ENCODE measurements at places on chromosomes 6 and 20.

- H3K27me3 ChIP-seq = peaks cover 11% of the 10 kb centered on the region
- peak; percentile 65 for DNase-seq
- H3K4me3 ChIP-seq = peak overlapping the region; percentile 80
- peaks cover 26% of the 10 kb centered on the region for H3K4me1 ChIP-seq
- H3K36me3 ChIP-seq = no peaks in the 10 kb centered on the region
- peak overlapping the region; percentile 78 for H3K27ac ChIP-seq
Observed at GRCh38 chr6:169725125-169726048, 1.1 kb upstream of the PHF10 start.

- no peaks in the 10 kb centered on the region for H3K27me3 ChIP-seq
- no peak for DNase-seq
- H3K4me1 ChIP-seq = peaks cover 18% of the 10 kb centered on the region
- no peak overlapping the region for H3K27ac ChIP-seq
- H3K4me3 ChIP-seq = no peak overlapping the region
Observed at GRCh38 chr6:96227135-96227534, 211.4 kb downstream of the FUT9 start.

DNA sequence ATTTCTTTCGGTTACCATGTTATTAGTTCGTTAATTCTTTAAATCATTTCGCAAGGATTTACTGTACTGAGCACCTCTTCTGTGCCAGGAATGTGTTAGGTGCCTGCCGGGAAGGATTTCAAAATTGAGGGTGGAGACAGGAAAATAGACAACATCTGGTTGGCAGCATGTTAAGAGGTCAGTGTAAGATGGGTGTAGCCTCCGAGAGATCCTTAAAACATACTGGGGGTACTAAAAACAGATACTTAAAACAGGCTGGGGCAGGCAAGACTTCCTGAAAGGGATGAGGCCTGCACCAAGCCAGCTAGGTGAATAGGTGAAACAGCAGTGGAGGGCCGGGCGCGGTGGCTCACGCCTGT lies 178.0 kb upstream of the SGK1 start:
- no peaks in the 10 kb centered on the region for H3K4me1 ChIP-seq
- no peak overlapping the region for H3K27ac ChIP-seq
- H3K4me3 ChIP-seq = no peak overlapping the region
- no peak for DNase-seq

- peaks cover 14% of the 10 kb centered on the region for H3K4me1 ChIP-seq
- H3K27me3 ChIP-seq = peaks cover 33% of the 10 kb centered on the region
- peak; percentile 66 for DNase-seq
- H3K27ac ChIP-seq = no peak overlapping the region
- H3K36me3 ChIP-seq = no peaks in the 10 kb centered on the region
- H3K4me3 ChIP-seq = peak overlapping the region; percentile 81
Observed at GRCh38 chr6:89433252-89434149, 549 bp downstream of the ANKRD6 start.

GRCh38 chr6:142112451-142113061 lies 20.2 kb upstream of the GJE1 start:
- H3K4me3 ChIP-seq = no peak overlapping the region
- no peaks in the 10 kb centered on the region for H3K36me3 ChIP-seq
- no peak overlapping the region for H3K27ac ChIP-seq
- DNase-seq = peak; percentile 93
- H3K4me1 ChIP-seq = no peaks in the 10 kb centered on the region

DNA sequence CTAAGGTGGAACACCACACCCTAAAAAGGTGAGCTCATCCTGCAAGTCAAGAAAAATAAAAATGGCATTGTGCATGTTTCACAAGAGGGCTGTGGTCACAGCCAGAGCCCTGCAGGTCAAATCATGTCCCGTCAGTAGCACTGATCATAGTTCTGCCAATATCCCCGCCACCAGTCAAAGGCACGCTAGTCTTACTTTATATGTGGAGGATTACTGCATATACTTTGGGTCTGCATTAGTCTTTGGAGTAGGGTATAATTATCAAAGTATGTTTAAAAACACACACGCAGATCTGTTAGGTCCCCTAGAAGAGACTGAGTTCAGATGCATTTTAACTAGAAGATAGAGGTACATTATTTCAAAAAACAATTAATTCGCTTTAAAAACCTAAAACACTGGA lies 1.8 kb downstream of the PERP start:
- peak overlapping the region; percentile 58 for H3K4me3 ChIP-seq
- H3K36me3 ChIP-seq = no peaks in the 10 kb centered on the region
- H3K4me1 ChIP-seq = peaks cover 16% of the 10 kb centered on the region
- peaks cover 14% of the 10 kb centered on the region for H3K27me3 ChIP-seq

DNA sequence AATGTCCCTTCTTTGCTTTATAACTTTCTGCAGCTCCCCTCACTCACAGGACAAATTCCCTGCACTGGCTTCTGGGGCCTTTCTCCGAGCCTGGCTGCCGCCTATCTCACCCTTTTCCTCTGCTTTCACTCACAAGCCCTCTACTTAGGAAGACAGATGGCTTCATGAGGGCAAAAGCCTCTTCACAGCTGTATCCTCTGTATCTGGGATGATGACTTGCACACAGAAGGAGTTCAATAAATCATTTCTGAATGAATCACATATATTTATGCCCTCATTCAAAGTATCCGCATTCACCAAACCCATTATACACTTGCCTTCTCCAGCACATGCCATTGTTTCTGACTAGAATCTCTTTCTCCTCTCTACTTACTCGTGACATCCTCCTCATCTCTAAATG lies 159.0 kb upstream of the RIPOR2 start:
- no peak overlapping the region for H3K27ac ChIP-seq
- no peaks in the 10 kb centered on the region for H3K27me3 ChIP-seq
- no peak overlapping the region for H3K4me3 ChIP-seq
- DNase-seq = no peak

DNA sequence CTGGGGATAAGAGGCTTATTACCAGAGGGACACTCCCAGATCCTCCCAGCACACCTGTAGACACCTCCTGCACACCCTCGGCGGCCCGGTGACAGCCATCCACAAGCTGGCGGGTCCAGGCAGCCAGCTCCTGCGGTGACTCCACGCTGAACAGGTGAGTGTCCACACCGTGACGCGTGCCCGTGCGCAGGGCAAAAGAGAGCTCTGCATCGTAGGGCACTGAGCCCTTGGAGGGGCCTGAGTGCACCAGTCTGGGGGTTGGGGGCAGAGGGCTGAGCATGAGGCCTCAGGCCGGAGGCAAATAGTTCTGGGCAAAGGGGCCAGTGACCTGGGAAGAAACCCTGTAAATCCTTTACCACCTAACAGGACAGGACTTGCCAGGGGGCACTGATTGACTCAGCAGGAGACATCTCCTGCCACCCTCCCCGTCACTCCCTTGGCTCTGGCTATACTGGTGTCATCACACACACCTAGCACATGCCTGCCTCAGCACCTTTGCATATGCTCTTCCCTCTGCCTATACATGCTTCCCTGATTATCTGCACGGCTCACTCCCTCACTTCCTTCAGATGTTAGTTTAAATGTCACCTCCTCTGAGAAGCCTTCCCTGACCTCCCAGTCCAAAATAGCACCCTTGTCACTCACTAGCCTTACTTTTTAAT lies 8.9 kb upstream of the CDK5RAP1 start:
- H3K4me1 ChIP-seq = no peaks in the 10 kb centered on the region
- no peaks in the 10 kb centered on the region for H3K36me3 ChIP-seq
- no peak for DNase-seq
- H3K27ac ChIP-seq = no peak overlapping the region
- no peaks in the 10 kb centered on the region for H3K27me3 ChIP-seq

DNA sequence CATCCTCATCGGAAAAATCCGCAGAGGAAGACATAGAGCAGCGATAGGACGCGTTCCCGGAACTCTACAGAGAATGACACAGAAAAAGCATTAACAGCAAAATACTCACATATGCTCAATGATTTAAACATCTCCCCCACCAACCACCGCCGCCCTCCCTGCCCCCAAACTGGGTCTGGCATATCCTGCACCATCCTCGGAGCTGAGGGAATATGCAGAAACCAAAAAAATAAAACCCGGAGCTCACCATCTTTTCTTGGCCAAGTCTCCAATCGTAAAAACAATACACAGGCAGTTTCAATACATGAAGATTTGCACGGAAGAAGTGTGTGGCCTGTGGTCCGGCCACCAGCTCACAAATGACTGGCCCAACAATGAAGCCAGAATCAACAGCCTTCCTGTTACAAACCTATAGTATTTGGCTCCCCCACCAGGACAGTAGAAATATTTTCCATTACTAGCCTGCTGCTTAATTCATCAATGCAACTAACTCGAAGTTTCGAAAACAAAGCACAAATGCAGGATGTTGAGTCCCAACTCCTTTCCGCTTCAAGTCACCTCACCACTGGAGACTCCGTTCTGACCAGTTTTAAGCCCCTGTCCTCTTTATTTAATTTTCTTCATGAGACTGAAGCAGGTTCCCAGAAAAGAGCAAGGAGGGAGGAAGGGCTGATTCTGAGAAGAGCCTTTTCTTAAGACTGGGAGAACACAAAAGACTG lies 103.2 kb upstream of the BEND6 start:
- no peaks in the 10 kb centered on the region for H3K36me3 ChIP-seq
- H3K4me3 ChIP-seq = peak overlapping the region; percentile 66
- H3K4me1 ChIP-seq = peaks cover 52% of the 10 kb centered on the region
- H3K27ac ChIP-seq = peak overlapping the region; percentile 78

DNA sequence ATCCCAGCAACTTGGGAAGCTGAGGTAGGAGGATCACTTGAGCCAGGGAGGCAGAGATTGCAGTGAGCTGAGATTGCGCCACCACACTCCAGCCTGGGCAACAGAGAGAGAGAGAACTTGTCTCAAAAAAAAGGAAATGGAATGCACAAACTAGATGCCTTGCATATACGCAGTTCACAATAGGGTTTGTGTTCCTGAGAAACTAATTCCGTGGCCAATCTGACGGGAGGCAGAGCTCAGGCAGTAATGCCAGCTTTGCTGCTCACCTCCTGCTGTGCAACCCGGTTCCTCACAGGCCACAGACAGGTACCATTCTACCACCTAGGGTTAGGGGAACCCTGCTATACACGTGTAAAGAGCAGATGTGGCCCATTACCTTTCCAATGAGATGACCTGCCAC lies 1.4 kb downstream of the CDK5RAP1 start:
- no peaks in the 10 kb centered on the region for H3K27me3 ChIP-seq
- no peak overlapping the region for H3K27ac ChIP-seq
- DNase-seq = no peak
- H3K4me3 ChIP-seq = peak overlapping the region; percentile 99

GRCh38 chr6:15305496-15305895 lies 59.6 kb downstream of the JARID2 start:
- peak overlapping the region; percentile 5 for H3K27ac ChIP-seq
- no peak overlapping the region for H3K4me3 ChIP-seq
- DNase-seq = no peak
- peaks cover 97% of the 10 kb centered on the region for H3K4me1 ChIP-seq
- H3K27me3 ChIP-seq = no peaks in the 10 kb centered on the region

GRCh38 chr6:17662585-17662984 lies 44.1 kb downstream of the NUP153 start:
- no peak overlapping the region for H3K4me3 ChIP-seq
- H3K27ac ChIP-seq = no peak overlapping the region
- DNase-seq = no peak
- H3K36me3 ChIP-seq = peaks cover 54% of the 10 kb centered on the region
- no peaks in the 10 kb centered on the region for H3K27me3 ChIP-seq

DNA sequence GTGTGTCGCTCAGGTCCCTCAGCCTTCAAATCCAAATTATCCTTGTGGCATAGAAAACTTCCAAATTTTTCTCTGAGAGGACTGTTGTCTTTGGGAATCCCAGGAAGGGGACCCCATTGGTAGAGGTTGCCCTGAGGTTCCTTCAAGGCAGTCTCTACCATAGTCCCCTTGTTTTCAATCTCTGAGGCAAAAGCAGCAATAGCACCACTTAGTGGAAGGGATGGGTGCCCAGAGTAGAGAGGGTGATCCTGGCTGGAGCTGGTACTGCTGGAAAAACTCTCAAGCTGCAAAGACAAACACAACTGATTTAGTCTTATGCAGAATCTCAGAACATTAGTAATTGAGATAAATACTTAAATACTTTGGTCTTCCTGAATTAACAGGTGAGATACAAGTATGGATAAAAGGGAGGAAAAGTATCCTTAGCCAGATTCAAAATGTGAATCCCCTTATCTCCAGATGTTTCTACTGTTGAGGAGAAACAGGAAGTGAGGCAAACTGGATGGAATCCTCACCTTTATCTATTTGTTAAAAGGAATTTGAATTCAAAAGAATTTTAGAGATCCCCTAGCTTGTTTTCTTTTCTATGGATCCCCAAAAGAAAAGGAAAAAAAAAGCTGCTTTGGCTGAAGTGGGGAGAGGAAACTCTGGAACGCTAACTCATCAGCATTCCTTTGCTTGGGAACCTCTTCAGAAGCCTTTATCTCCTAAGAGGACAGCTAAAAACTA lies 13.4 kb downstream of the ZNF318 start:
- H3K4me1 ChIP-seq = peaks cover 6% of the 10 kb centered on the region

- no peaks in the 10 kb centered on the region for H3K36me3 ChIP-seq
- no peak overlapping the region for H3K4me3 ChIP-seq
- no peaks in the 10 kb centered on the region for H3K27me3 ChIP-seq
- no peaks in the 10 kb centered on the region for H3K4me1 ChIP-seq
Observed at GRCh38 chr20:51628533-51629398, 86.2 kb upstream of the NFATC2 start.

DNA sequence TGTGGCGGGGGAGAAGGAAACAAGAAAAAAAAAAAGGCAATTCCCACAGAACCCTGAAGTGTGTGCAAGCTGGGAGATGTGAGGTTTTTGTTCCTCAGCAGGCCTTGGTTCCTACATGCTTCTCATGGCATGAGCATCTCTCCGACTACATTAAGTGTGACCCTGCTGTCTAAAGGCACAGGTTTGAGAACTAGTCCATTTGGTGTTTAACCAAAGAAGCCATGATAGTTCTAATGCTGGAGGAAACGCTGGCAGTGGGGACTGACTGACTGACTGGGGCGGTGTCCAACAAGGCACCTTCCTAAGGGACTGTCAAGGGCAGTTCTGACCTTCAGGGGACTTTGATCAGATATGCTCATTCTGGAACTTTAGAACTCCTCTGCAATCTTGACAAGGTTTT lies 3.8 kb downstream of the TXNDC5 start:
- peaks cover 3% of the 10 kb centered on the region for H3K27me3 ChIP-seq
- no peak for DNase-seq
- H3K36me3 ChIP-seq = peaks cover 7% of the 10 kb centered on the region
- H3K27ac ChIP-seq = no peak overlapping the region
- no peak overlapping the region for H3K4me3 ChIP-seq

GRCh38 chr6:150687508-150687907 lies 87.8 kb downstream of the PLEKHG1 start:
- no peak overlapping the region for H3K4me3 ChIP-seq
- no peak overlapping the region for H3K27ac ChIP-seq
- H3K27me3 ChIP-seq = no peaks in the 10 kb centered on the region
- DNase-seq = no peak
- no peaks in the 10 kb centered on the region for H3K4me1 ChIP-seq
- H3K36me3 ChIP-seq = no peaks in the 10 kb centered on the region

GRCh38 chr6:69370763-69371162 lies 426.0 kb downstream of the LMBRD1 start:
- no peak for DNase-seq
- no peaks in the 10 kb centered on the region for H3K4me1 ChIP-seq
- no peaks in the 10 kb centered on the region for H3K27me3 ChIP-seq
- no peak overlapping the region for H3K27ac ChIP-seq
- no peak overlapping the region for H3K4me3 ChIP-seq

- H3K4me1 ChIP-seq = no peaks in the 10 kb centered on the region
- H3K36me3 ChIP-seq = no peaks in the 10 kb centered on the region
- H3K27me3 ChIP-seq = 0 out of 2 replicates have a peak, but pooled peaks cover 2% of the 10 kb centered on the region
- DNase-seq = no peak
- H3K4me3 ChIP-seq = no peak overlapping the region
Observed at GRCh38 chr6:135280375-135281136, 99.4 kb downstream of the MYB start.

- H3K4me3 ChIP-seq = no peak overlapping the region
- no peak for DNase-seq
- H3K27me3 ChIP-seq = no peaks in the 10 kb centered on the region
- no peaks in the 10 kb centered on the region for H3K4me1 ChIP-seq
Observed at GRCh38 chr6:117215353-117216090, 49.8 kb upstream of the VGLL2 start.
